KBM-7 (cell line): ENCODE measurements at places on chromosomes 6 and 20.

DNA sequence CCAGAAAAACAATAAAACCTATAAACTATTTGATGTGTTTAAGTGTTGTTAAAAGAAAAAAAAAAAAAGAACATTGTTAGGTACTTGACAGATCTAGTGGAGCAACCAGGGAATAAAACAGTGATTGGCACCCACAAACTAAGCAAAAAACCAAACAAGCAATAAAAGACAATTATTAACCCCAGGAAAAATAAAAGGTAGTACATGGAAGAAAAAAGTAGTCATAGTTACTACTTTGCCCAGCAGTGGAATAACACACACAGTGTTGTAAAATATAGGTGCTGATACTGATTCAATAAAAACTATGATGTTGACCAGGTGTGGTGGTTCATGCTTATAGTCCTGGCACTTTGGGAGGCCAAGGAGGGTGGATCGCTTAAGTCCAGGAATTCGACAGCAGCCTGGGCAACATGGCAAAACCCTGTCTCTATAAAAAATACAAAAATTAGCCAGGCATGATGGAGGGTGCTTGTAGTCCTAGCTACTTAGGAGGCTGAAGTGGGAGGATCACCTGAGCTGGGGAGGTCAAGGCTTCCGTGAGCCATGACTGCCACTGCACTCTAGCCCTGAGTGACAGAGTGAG lies 43.9 kb downstream of the PIGU start:
- DNase-seq = no peak

DNA sequence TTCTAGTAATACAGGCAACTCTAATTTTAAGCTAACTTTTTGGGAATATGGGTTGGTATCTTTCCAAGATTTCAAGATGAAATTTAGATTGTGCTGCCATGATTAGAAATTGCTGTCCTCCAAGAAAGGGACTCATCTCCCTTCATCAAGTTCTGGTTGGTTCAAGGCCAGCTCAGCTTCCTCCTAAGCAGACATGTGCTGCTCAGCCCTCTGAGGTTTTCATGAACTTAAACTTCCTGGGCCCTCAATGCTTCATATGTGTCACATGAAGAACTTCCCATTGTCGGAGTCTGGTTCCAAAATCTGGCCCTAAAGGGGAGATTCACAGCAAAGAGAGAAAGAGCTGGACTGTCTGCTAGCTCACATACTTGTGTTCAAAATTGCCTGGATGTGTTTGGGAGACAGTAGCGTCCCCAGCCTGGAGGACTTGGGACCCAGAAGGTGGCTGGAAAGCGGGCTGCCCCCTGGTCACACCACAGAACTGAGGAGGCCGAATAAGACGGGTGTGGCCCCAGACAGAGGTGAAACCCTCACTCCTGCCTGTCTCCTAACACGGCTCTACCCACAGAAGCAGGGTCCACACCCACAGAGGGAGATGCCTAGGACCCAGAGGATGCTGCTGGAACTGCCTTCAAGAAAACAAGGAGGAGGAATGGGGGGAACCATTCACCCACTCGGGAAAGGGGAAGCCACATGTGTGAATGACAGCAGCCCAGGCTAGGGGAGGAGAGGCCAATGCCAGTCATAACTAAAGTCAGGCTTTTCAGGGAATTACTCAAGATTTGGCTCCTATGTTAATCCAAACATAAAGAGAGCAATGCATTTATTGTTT lies 54.3 kb upstream of the GPR31 start:
- no peak for DNase-seq

DNA sequence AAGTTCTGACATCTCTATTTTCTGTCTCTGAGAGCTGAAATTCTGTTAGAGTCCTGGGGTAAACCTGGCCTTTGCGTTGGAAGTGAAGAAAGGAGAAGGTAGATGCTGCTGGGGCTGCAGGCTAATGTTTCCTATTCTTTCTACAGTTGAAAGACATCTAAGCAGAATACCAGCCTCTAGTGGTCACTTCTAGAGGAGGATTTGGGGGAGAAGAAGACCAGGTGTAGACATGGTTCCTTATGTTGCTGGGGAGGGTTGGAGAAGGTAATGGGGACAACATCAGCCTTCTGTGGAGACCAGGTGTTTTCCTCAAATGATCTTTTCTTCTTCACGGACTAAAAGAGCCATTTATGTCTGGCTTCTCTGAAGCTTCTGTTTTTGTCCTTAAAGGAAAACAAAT lies 62.6 kb downstream of the BTBD3 start:
- DNase-seq = no peak

GRCh38 chr20:55714082-55714481 lies 291.2 kb downstream of the CBLN4 start:
- no peak for DNase-seq

GRCh38 chr6:129747588-129748112 lies 37.7 kb upstream of the ARHGAP18 start:
- no peak for DNase-seq

DNA sequence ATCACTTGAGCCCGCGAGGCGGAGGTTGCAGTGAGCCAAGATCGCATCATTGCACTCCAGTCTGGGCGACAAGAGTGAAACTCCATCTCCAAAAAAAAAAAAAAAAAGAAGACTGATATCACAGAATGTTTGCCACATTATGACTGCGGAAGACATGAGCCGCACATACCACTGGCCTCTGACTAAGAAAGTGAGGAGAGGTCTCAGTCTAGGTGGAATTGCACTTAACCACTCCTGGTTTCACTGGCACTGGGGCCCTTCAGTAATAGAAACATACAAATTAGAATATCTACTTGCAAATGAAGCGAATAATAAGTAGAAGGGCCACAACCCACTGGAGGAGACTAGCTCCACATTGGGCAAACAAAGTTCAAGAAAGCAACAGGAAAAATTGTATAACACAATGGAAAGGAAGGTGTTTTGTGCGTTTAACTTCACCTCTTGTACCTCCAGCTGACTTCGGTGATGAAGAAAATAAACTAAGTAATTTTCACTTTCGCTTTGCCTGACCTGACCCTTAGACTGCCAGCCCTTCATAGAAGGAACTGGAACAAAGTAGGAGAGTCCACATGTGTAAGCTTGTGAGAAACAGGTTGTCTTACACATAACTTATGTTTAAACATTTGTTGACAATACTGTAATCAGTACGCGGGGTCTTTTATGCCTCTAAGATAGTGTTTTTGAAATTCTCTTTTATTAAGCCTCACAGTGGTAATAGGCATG lies 147.5 kb upstream of the TSHZ2 start:
- no peak for DNase-seq
